ENCODE measurements at places on chromosomes 12 and 14.
A peak's percentile ranks its signal among the peaks of the same experiment; 100 is the strongest.

DNA sequence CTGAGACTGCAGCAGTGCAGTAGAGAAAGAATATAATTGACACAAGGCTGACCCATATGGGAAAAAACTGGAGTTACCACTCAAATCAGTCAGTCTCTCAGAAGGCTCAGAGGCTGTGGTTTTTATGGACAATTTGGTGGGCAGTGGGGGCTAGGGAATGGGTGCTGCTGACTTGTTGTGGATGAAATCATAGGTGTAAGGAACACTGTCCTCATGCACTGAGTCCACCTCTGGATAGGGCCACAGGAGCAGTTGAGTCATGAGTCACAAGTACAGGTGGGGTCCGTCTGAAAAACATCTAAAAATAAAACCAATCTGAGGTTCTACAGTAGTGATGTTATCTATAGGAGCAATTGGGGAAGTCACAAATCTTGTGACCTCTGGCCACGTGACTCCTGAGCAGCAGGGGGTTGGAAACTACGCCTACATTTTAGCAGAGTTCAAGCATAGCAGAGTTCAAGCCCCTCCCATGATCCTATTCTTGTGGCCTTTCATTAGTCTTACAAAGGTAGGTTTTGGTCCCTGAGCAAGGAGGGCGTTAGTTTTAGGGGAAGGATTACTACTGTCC is 18.1 kb upstream of the SGPP1 start:
- no peak for DNase-seq

DNA sequence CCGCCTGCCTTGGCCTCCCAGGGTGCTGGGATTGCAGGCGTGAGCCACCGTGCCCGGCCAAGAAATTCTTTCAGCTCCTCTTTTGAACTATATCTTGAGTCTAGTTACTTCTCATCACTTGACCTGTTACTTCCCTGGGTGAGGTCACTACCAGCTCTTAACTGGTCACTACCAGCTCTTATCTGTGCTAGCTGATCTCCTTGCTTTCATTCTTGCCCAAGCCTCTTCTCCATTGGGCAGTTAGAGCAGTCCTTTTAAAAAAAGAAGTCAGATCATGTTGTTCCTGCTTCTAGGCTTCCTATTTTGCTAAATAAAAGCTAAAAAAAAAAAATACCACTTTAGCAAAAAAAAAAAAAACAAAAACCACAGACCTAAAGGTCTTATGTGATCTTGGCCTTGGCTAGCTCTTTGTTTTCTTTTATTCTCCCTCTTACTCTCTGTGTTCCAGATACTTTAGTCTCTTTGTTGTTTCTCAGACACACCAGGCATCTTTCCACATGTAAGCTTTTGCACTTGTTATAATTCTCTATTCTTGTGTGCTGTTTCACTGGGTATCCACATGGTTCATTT is 63.5 kb downstream of the RAD51B start:
- DNase-seq, result no peak

DNA sequence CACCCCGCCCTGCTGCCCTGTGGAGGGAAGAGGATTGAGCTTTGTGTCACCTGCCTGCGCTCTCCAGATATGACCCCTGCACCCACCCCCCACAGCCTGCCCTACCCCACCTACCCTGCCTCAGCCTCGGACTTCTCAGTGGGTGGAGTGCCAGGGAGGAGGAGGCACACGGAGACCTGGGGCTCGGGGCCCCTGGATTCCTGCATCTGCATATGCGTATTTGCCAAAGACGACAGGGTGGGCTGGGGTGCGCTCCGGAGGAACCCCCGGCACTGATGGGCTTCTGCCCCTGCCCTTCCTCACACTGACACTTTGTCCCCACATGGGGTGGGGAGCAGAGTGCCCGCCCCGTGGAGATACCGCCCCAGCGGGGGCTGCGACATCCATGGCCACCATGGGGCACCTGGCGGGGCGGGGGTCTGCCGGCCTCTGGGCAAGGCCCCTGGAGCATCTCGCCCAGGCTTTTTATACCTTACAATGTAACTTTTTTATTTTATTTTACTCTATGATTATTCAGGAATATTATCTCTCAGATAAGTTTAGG is 206.0 kb downstream of the TSPAN9 start:
- no peak for DNase-seq

DNA sequence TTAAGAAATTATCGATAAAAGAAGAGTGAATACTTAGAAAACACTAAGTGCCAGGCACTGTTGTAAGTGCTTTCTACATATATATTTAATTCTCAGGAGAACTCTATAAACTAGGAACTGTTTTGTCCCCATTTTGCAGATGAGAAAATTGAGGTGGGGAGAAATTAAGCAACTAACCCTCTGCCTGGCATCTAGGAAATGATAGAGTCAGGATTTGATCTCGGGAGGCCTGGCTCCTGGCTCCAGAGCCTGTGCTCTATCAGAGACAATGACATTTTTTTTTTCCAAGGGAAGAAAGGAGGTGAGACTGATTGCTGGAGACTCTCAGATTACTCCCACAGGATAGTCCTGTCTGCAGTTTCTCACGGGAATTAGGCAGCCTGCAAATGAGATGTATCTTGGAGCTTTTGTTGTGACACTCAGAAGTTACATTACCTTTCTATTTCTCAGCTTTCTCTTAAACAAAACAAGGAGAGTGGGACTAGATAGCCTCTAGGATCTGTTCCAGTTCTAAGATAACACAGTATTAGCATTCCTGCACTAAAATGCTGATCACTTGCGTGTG is 1.4 kb upstream of the FAM234B start:
- no peak for DNase-seq

- DNase-seq, result peak; percentile 67
Observed at GRCh38 chr12:115149685-115150378, 465.9 kb upstream of the TBX3 start.

- no peak for DNase-seq
Observed at GRCh38 chr12:120406069-120406468, 31.8 kb upstream of the COX6A1 start.

- no peak for DNase-seq
Observed at GRCh38 chr12:89655841-89656240, 52.8 kb downstream of the ATP2B1 start.

DNA sequence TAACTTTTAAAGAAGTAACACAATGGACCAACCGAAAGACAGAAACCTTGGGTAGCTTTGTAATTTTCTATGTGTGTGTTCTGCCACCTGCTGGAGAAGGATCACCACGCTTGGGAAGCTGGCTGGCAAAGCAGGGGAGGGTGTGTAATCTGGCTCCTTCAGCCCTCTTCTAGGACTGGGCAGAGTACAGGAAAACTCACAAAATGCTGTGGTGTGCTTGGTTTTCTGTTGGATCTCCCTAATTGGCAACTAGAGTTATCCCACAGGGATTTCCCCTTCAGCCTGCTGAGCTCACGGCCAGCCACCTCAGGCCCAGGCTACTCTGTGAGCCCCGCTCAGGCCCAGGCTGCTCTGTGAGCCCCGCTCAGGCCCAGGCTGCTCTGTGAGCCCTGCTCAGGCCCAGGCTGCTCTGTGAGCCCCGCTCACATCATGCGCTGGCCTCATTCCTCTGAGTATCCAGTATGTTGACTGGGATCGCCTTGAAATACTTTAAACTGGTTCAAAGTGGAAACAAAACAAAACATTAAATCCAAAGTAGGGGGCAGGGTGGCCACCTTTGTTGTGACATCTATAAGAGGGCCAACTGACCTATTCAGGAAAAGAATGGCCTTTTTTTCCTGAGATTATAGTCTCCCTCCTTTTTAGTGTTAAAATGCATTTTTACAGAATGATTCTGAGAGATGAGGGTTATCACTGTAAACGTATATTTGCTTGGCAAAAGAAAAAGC is 52.0 kb upstream of the RNU6-8 start:
- DNase-seq, result peak; percentile 52

GRCh38 chr12:94140556-94140955 is 7.8 kb upstream of the PLXNC1 start:
- no peak for DNase-seq

GRCh38 chr14:49895480-49895879 is 2.6 kb downstream of the ARF6 start:
- DNase-seq, result no peak

GRCh38 chr14:71117839-71118743 is 210.8 kb downstream of the PCNX1 start:
- DNase-seq, result no peak

DNA sequence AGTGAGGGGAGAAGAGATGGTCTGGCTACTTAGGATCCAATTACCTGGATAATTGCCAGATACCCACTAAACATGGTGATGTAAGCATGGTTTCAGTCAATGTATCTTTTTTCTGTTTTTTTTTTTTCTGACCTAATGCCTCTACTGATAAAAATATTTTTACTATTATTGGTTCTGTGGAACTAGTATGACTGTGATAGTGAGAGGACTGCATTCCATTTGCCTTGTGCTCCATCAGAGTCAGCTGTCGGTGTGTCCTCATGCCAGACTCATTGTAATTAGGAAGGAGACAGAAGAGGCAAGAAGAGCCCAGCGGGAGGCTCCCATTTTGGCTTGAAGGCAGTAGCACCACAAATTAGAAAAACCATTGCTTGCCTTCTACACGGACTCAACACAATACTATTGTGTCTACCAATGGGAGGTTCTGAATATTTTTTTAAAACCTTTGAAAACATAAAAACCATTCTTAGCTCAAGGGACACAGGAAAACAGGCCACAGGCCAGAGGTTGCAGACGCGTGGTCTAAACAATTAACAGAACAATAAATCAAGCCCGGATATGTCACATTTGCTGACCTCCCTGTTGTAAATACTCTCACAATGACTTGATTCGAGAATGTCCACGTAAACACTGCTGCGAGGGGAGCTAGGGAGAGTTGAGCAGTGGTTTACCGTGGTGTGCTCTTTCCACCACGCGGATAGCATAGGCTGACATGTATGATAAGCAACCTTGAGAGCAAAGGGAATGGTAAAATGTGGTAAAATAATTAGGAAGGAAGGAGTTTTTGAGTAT is 13.5 kb upstream of the DCP1B start:
- no peak for DNase-seq

DNA sequence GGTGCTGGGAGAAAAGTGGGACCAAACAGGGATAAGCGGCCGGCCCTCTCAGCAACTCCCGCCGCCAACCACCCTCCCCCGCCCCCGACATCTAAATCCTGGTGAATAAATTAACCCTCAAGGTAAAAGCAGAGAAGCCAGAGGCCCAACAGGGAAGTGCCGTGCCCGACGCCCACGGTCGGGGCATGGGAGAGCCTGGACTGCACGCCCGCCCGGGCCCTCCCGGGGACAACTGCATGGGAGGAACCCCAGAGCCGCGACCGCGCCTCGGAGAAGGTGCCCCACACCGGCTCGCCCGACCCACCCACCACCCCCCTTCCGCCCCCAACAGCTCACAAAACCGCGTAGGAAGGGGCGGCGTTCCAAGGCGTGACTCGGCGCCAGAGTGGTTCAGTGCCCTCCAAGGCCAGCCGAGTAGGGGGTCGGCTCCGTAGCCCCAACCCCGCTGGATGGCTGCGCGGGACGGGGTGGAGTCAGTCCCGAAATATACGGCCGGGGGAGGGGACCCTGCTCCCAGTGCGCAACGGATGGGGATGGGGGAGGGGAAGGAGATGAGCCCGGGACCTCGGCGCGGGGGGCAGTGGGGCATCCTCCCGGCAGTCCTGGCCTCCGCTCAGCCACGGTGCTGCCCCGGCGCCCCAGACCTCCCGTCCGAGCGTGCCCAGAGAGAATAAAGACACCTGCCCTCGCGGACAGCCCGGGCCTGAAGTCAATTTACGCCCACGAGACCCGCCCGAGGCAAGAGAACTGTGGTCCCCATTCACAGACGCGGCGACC is 732 bp downstream of the SLC25A29 start:
- DNase-seq, result no peak

- DNase-seq, result no peak
Observed at GRCh38 chr12:104501660-104502059, 44.9 kb downstream of the CHST11 start.

- no peak for DNase-seq
Observed at GRCh38 chr12:52026263-52026662, 19.5 kb downstream of the TAMALIN start.

DNA sequence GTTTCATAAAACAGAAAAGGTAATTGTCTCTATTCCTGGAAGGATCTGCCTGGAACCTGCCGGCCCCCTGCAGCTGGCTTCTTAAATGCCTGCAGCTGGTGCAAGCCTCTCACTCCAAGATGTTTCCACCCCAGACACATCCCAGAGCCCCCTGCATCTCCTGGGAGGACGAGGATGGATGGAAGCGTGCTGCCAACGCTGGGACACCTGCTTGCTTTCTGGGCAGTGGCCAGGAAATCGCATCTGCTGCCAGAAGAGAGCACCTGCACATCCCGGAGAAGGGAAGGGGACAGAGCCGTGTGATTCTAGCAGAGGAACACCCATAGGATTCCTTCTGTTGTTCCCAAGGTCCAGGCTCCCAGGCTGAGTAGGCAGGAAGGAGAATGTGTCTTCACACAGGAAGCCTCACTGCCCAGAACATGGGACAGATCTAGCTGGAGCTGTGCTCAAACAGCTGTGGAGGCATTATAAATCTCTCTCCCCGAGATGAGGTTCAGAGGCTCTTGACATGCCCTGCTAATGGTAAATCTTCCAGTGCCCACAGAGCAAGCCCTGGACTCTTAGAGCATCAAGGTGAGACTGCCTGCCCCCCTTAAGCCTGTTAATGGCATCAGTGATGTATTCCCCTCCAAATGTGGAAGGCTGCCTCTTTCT is 138.8 kb upstream of the MAP1LC3B2 start:
- DNase-seq, result no peak

GRCh38 chr12:120039711-120040110 is 50.7 kb downstream of the BICDL1 start:
- no peak for DNase-seq

DNA sequence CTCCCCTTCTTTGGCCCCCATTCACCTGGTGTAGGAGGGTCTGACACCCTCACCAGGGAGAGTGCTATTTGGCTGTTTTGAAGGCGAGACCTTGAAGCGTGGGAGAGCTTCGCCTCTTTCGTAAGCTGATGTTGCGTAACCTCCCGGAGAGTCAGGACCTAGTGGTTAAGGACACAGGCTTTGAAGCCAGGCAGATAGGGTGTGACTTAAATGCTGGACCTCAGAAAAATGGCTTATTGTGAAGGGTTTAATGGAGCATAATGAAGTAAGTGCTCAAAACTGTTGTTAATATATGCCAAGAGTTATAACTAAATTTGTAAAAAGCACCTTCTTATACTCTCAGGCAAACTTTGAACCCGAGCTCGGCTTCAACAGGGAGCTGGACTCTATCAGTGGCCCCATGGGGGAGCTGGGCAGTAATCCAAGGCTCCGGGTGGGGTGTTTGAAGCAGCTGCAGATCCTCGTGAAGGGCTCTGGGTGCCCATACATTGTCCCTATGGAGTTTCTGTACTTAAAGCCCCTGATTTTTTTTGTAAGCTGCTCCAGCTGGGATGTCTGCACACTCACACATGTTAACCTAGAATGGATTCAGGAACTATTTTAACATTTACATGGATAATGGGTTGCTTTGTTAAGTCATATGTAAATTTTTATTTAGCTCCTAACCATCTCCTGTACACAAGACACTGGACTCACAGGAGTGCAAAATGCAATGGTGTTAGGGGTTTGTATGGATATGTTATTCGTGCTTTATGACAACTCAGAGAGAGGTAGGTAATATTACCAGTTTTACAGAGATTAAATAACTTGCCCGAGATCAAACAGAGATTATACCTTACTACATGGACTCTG is 26.0 kb downstream of the PPFIBP1 start:
- DNase-seq, result peak; percentile 88

Data from AG09319 (cell line).